ENCODE measurements at places on chromosomes 1 and 21. TPM values are rescaled to one million over a fixed set of nuclear protein-coding genes. Genes with fewer than 3 reads are reported as not detected.

Gene FMO3
- 0.65 TPM for total RNA-seq

Gene CYP4X1
- 6.0 TPM for total RNA-seq

Gene PODN
- total RNA-seq: 20.9 TPM

Gene RNU1-4
- total RNA-seq: 1,626 TPM

Gene SH2D2A
- total RNA-seq: 6.7 TPM

DNA sequence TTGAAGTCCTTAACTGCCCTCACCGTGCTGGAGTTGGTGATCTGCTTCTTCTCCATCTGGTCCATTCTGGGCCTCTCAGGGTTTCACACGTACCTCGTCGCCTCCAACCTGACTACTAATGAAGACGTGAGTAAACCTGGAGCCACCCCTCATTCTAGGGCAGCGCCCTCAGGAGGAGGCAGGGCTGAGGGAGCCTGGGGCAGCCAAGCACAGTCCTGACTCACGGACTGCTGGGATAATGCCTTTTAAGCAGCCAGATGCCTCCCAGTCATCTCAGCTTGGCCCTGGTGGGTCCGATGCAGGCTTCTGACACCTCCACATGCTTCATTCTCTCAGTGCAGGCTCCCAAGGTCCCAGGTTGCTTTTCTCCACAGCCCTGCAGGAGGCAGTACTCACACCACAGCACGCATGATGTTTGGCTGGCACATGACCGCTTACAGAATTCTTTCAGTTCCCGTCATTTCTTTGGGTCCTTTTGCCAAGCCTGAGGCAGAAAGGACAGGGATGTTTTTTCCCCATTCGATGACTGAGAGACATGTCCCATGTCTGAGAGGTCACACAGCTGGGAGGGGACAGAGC, 11.8 kb upstream of the SFN start:
- DNase-seq: no peak

DNA sequence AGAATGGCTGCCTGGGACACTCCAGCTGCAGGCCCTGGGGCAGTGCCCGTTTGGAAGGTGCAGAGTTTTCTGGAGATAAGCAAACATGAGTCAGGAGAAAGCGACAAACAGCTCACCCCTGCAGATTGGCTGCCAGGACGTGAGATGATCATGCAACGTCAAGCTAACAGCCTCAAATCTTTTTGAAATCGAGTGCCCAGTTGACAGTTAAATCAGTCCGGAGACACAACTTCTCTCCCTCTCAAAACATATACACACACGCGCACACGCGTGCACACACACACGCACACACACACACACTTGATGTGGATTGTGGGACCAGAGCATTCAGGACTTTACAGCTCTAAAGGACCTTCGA, 49.4 kb downstream of the TENT5C start:
- no peak for DNase-seq

GRCh38 chr21:15592271-15592860, 137.4 kb upstream of the USP25 start:
- DNase-seq: no peak

GRCh38 chr1:61087571-61087970, 5.2 kb downstream of the NFIA start:
- DNase-seq: no peak

- DNase-seq: no peak
Measured at GRCh38 chr1:9705337-9706093, 54.0 kb downstream of the PIK3CD start.

DNA sequence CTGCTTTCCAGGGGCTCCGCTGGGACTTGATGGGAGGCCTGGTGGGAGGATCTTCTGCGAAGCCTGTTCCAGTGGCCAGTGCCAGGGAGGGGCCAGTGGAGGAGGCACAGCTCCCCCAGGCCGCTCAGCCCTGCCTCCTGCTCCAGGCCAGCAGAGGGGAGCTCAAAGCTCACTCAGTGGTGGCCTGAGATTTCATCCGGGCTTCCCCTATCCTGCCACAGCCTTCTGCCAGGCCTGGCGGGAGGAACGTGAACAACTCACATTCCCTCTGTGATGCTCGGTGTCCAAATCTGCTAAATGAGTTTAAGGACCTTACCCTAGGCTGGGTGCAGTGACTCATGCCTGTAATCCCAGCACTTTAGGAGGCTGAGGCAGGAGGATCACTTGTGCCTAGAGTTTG, 3.3 kb downstream of the CLCNKB start:
- no peak for DNase-seq

DNA sequence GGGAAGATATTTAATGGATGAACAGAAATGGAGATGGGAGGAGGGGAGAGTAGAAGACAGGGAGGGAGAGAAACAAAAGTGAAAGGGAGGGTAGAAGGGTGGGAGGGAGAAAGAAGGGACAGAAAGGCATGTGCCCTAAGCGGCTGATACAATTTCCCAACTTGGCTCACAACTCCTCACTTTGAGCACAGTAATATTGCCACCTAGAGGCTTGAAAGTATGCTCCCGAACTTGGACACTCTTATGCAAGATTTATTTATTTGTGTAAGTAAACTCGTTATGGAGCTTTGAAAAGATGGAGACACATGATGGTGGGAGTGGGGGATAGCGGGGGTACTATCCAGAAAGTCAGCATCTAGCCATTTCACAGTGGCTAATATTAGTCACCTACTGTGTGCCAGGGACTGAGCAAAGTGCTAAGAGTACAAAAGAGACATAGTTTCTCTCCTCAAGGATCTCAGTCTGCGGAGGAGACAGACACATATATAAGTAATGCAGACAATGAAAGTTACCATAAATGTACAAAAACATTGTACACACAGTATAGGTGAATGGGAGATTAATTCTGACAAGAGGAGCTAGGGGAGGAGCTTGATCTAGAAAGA, 189.7 kb downstream of the SEC16B start:
- no peak for DNase-seq

- no peak for DNase-seq
Measured at GRCh38 chr1:245444945-245445344, 290.2 kb downstream of the KIF26B start.

DNA sequence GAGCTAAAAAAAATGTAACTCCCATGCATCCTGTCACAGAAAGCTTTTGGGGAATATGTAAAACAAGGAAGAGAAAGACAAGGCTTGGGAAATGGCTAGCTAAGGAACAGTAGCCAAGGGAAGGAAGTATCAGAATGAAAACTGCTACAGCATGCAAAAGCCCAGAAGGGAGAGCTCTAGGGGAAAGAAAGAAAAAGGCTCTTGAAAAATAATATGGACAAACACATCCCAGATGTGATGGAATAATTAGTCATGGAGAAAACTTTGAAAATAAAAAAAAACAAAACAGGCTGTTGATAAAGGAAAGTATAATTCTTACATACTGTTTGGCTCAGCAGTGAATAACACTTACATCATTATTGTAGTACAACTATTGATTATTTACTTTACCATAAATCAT, 47.9 kb upstream of the VCAM1 start:
- no peak for DNase-seq

- no peak for DNase-seq
Measured at GRCh38 chr1:8797216-8797615, 20.2 kb downstream of the RERE start.

- no peak for DNase-seq
Measured at GRCh38 chr1:32893198-32894018, 7.1 kb downstream of the HPCA start.
